ENCODE measurements at places on chromosomes 4 and X. TPM values are rescaled to one million over a fixed set of nuclear protein-coding genes. Genes with fewer than 3 reads are reported as not detected.

TAF7L gene
- total RNA-seq: not detected

SYNPO2 gene
- total RNA-seq: 0.95 TPM

DUX4 gene
- not detected for total RNA-seq

LRCH2 gene
- 6.2 TPM for total RNA-seq

FMR1NB gene
- total RNA-seq: not detected

SLIT2 gene
- 9.1 TPM for total RNA-seq

GPR82 gene
- not detected for total RNA-seq
